ENCODE measurements at places on chromosomes 2 and 18.

DNA sequence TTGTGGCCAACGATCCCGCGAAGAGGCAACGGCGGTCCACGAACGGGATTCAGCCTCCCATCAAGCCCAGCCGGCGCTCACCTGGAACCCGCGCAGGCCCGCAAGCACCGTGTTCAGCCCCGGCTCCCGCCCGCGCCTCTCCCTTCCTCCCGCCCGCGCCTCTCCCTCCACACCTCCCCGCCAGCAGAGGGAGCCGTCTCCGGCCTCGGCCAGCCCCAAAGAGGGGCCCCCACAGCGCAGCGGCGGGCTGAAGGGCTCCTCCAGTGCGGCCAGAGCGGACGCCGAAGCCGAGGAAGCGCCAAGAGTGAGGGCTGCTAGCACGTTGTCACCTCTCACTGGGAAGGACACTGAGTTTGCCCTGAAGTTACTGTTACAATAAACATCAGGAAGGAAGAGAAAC is 55.3 kb upstream of the LAPTM4A start:
- peak; percentile 52 for DNase-seq

DNA sequence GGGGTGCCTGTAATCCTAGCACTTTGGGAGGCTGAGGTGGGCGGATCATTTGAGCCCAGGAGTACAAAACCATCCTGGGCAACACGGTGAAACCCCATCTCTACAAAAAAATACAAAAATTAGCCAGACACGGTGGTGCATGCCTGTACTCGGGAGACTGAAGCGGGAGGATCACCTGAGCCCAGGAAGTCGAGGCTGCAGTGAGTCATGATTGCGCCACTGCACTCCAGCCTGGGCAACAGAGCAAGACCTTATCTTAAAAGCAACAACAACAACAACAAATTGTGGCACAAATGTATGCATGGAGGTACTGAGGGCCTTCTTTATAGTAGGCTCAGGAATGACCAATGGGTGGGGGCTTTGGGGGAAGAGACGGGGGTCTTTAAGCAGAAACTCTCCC is 38.5 kb downstream of the HPCAL1 start:
- DNase-seq: no peak

- DNase-seq: no peak
These were observed 109.8 kb downstream of the USP34 start for GRCh38 chr2:61361068-61361467.

- DNase-seq: no peak
These were observed 131.8 kb downstream of the KCNH7 start for GRCh38 chr2:162706770-162707169.

DNA sequence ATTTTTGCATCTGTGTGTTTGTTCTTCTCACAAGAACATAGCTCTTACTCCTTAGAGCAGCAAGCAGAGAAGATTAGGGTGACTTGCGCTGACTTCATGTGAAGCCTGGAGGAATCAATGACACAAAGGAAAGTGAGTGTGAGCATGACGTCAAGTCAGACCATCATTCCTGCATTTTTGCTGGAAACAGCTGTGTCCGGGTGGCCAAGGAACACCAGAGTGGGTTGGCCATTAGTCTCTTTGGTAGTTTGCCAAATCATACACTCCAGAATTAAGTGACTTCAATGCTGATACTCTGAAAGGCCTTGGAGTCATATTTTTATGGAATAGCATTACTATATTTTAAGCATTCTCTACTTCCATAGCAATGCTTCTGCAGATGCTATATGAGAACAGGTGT is 597.2 kb downstream of the DCDC2C start:
- no peak for DNase-seq

- no peak for DNase-seq
These were observed 209.2 kb upstream of the ARL4C start for GRCh38 chr2:234706086-234706485.

GRCh38 chr2:234967870-234968208 is 16.0 kb downstream of the SH3BP4 start:
- no peak for DNase-seq

- DNase-seq: peak; percentile 20
These were observed 175.1 kb downstream of the GALNT1 start for GRCh38 chr18:35756506-35757117.

GRCh38 chr2:236674238-236674637 is 104.6 kb downstream of the ACKR3 start:
- DNase-seq: no peak

- no peak for DNase-seq
These were observed 299.4 kb downstream of the ZNF516 start for GRCh38 chr18:76195601-76196000.

GRCh38 chr2:16142383-16143361 is 202.3 kb downstream of the MYCN start:
- peak; percentile 35 for DNase-seq

DNA sequence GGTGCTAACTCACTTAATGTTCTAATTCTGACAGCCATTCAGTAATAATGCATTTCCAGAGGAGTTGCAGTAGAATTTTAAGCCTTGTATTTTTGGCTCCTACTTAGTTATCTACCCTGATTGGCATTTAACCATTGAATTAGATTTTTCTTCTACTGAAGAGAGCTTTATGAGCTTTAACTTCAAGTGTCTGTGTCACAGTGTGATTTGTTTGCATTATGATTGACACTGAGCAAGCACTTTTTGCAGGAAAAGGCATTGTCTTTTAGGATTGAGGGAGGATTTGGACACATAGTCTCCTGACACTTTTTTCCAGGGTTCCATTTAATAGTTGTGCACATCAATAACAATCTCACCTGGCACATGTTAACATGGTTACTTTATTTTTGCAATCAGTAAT is 26.7 kb downstream of the LYPD6 start:
- DNase-seq: no peak

- DNase-seq: no peak
These were observed 70.0 kb downstream of the TWSG1 start for GRCh38 chr18:9404565-9405060.
